H4 (cell line): ENCODE measurements at places on chromosomes 1 and 21. TPM values are rescaled to one million over a fixed set of nuclear protein-coding genes. Genes with fewer than 3 reads are reported as not detected.

The SLC6A9 gene
- 9.6 and 10.0 TPM in 2 replicates for total RNA-seq

The TRAF3IP3 gene
- total RNA-seq = not detected in 2 replicates

The SGIP1 gene
- 0.51 and 1.1 TPM in 2 replicates for total RNA-seq

The DNAJC11 gene
- total RNA-seq = 33.4 and 36.5 TPM in 2 replicates

The LORICRIN gene
- total RNA-seq = not detected in 2 replicates

The PCP4 gene
- not detected in 2 replicates for total RNA-seq

The BCAS2 gene
- 42.3 and 56.8 TPM in 2 replicates for total RNA-seq

The USH2A gene
- total RNA-seq = 0.04 TPM in 1 of 2 replicates, not detected in the other

The FCRLA gene
- total RNA-seq = not detected in 2 replicates

The LYPD8 gene
- total RNA-seq = 3.3 and 5.1 TPM in 2 replicates

The RHBG gene
- 0.06 TPM in 1 of 2 replicates, not detected in the other for total RNA-seq

The PLA2G2F gene
- total RNA-seq = not detected in 2 replicates
